ENCODE measurements at places on chromosomes 13 and 19.

GRCh38 chr19:30719999-30720345, 347.8 kb downstream of the ZNF536 start:
- no peak for DNase-seq

DNA sequence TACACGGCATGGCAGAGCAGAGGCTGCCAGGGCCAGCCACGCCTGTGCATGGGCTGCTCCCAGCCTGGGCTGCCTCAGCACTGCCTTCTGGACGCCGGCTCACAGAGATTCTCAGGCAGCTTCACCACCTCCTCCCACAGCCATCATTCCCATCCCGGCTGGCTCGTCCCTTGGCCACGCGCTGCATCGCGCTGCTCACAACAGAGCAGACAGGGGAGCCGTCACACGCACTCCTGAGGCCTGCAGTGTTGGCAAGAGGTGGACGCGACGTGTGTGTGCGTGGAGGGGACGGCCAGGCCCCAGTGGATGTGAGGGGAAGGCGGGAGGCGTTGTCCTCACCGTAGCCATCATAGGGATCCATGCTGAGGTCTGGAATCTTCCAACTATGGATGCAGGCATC, 7.6 kb upstream of the PRKD2 start:
- no peak for DNase-seq

- no peak for DNase-seq
Observed at GRCh38 chr13:94177041-94177440, 302.4 kb downstream of the DCT start.

DNA sequence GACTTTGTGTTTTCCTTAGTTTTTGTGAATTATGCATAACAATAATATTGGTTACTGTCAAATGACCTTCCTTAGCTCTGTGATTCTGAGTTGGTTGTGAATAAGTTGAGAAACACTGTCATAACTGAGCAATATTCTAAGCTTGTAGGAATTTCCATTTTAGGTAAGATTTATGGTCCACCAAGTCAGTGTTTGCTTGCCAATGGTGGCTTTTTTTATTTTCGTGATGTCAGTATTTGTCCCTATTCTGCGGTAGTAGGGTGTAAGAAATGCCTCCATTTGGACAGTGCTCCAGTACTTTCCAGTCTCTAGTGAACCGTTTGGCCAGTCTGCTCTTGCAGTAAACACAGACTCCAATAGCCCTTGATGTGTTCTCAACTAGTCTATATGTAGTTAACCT, 94.7 kb downstream of the FRY start:
- DNase-seq = no peak

DNA sequence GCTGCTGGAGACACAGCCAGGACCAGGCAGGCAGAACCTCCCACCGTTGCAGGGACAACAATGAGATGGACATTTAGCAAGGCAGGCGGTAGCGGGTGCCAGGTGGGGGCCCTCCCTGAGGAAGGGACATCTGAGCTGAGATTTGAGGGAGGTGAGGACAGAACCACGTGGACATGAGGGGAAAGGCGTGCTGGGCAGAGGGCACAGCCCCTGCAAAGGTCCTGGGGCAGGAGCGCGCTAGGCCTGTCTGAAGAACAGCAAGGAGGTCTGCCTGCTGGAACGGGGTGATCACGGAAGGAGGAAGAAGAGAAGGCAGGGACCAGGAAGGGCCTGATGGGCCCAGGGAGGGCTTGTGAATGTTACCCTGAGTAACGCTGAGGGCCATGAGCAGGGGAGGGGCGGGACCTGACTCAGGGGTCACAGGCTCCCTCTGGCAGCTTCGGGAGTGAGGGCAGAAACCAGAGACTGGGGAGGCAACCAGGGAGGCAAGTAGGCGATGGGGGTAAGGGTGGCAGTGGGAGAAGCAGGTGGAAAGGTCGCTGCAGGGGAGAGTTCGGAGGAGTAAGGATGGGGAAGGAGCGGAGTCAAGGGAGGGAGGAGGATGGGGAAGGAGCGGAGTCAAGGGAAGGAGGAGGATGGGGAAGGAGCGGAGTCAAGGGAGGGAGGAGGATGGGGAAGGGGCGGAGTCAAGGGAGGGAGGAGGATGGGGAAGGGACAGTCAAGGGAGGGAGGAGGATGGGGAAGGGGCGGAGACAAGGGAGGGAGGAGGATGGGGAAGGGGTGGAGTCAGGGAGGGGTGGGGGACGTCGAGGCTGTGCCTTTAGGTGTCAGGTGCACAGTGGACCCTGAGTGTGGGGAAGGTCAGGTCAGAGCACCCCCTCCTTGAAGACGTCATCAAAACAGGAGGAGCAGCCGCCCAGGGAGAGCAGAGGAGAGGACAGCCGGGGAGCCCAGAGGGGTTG, 15.7 kb upstream of the B3GNT3 start:
- no peak for DNase-seq

GRCh38 chr13:96020931-96021330, 32.3 kb downstream of the UGGT2 start:
- no peak for DNase-seq

DNA sequence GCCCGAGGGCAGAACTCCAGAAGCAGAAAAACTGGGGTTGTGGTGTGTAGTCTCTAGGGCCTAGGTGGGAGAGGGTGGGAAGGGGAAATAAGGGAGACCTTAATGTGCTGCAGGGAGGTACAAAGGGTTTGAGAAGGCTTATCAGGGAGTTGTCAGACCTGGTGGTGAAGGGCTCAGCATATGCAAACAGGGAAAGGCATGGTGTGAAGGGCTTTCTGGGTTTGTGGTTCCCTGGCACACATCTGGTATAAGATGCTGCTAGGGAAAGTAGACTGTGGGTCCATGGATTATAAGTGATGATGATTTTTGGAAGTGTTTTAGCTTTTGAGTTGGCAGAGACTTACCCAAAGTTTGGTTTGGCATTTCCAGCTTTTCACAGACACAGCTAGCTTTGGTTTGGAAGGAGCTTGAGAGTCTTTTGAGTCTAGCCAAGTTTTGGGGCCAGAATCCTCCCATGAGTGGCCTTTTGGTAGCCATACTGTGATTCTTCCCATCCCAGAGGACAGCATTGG, 2.2 kb downstream of the TRIM28 start:
- DNase-seq = no peak

GRCh38 chr19:33720691-33721682, 75.7 kb upstream of the KCTD15 start:
- no peak for DNase-seq

- no peak for DNase-seq
Observed at GRCh38 chr13:111968336-111969010, 98.5 kb upstream of the SOX1 start.

DNA sequence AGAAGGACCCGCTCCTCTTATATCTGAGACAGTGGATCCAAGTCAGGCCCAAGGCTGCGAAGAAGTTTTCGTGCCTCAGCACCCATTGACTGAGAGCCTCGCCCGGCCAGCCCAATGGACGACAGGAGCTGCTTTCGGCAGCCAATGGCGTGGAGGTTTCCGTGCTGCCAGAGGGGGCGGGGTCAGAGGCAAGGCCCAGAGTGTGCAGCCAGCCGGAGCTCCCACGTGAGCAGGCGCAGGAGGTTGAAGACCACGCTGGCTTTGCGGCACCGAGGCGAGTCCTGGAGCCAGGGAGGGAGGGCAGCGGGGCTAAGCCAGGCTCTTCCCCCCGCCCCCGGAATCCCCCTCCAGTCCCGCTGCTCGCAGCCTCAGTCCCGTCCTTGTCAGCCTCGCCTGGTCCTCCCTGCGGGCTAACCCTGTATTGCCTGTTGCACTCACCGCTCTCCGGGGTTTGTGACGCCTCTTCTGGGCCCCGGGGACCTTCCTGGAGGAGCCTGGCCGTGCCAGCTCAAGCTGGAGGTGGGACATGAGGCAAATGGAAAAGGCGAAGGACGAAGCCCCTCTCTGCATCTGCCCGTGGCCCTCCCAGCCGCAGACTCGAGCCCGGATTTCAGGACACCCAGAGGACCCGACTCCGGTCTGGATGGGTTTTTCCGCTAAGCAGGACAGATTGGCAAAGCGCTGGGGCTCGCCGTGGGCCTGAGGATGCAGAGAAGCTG, 1.5 kb downstream of the IFNL4 start:
- no peak for DNase-seq

DNA sequence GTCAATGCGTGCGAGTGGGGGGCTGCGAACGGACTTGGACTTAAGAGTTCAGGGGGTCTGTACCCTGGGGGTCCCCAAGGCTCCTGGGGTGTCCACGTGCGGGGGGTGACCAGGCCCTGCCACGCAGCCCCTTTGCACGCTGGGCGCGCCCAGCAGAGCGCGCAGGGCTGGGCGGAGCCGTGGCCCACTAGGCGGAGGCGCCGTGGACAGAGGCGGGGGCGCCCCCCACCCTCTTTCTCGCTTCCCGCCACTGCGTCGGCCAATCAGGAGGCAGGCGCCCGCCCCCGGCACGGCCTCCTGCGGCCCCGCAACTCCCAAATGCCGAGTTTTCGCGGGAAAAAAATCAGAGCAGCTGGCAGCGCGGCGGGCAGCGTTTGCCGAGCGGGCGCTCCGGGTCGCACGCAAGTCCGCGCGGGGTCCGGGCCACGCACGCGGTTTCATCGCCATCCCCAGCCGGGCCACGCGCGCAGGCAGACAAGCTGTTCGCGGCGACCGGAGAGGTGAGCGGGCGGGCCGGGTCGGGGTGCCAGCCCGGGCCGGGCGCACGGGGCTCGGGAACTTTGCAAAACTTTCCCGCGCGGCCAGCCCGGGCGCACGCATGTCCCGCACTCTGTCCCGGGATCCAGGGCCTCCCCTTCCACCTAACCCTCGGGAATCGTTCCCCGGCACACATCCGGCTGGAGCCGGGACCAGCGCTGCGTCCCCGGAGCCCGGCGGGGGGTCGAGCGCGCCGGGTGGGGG, at the start of gene UHRF1:
UHRF1 (plus strand) TSS at position 346 of the 741 bp plus-strand sequence. CDS start 1,385 bp downstream, outside the sequence.
- no peak for DNase-seq

- DNase-seq = no peak
Observed at GRCh38 chr13:110746438-110746837, 32.9 kb downstream of the ING1 start.

- no peak for DNase-seq
Observed at GRCh38 chr19:16548956-16549355, 6.7 kb upstream of the CHERP start.

DNA sequence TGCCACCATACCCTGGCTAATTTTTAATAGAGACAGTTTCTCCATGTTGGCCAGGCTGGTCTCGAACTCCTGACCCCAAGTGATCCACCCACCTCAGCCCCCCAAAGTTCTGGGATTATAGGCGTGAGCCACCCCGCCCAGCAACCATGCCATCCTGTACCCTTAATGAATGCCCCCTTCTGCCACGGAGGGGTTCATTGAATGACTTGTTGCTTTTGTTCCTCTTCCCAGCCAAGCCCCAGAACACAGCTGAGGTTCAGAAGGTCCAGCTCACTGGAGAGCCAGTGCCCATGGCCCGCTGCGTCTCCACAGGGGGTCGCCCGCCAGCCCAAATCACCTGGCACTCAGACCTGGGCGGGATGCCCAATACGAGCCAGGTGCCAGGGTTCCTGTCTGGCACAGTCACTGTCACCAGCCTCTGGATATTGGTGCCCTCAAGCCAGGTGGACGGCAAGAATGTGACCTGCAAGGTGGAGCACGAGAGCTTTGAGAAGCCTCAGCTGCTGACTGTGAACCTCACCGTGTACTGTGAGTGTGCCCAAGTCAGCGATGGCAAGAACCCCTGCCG, 6.0 kb downstream of the PVR start:
- no peak for DNase-seq

- DNase-seq = no peak
Observed at GRCh38 chr13:70792121-70792520, 683.9 kb upstream of the KLHL1 start.

GRCh38 chr13:74246487-74246886, 112.3 kb upstream of the KLF12 start:
- DNase-seq = peak; percentile 17

- no peak for DNase-seq
Observed at GRCh38 chr19:1254081-1254527, 5.7 kb downstream of the MIDN start.

- DNase-seq = no peak
Observed at GRCh38 chr19:28208745-28209144, 1004.2 kb downstream of the UQCRFS1 start.

GRCh38 chr19:35149463-35149862, 5.1 kb upstream of the FXYD5 start:
- no peak for DNase-seq

DNA sequence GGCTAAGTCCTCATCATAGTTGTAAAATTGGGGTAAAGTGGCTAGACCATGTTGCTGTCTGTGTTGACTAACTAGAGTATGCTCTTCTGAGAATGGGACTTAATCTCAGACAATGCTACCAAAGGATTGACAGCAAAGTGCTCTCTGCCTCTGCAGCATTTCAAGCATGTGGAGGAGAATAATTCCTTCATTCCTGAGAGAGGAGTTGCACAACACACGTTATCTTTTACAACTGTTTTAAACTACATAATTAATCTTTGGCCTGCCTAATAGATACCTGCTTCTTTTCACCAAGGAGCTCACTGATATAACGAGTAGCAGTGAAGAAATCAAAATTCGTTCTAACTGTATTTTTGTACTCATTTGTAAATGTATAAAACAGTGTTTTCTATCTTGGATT, 2172.2 kb downstream of the PCDH9 start:
- no peak for DNase-seq

- DNase-seq = no peak
Observed at GRCh38 chr19:2607712-2608601, 94.5 kb downstream of the GNG7 start.

- no peak for DNase-seq
Observed at GRCh38 chr13:29453617-29454011, 141.9 kb downstream of the SLC7A1 start.

- no peak for DNase-seq
Observed at GRCh38 chr19:10636304-10636972, 11.1 kb downstream of the SLC44A2 start.

DNA sequence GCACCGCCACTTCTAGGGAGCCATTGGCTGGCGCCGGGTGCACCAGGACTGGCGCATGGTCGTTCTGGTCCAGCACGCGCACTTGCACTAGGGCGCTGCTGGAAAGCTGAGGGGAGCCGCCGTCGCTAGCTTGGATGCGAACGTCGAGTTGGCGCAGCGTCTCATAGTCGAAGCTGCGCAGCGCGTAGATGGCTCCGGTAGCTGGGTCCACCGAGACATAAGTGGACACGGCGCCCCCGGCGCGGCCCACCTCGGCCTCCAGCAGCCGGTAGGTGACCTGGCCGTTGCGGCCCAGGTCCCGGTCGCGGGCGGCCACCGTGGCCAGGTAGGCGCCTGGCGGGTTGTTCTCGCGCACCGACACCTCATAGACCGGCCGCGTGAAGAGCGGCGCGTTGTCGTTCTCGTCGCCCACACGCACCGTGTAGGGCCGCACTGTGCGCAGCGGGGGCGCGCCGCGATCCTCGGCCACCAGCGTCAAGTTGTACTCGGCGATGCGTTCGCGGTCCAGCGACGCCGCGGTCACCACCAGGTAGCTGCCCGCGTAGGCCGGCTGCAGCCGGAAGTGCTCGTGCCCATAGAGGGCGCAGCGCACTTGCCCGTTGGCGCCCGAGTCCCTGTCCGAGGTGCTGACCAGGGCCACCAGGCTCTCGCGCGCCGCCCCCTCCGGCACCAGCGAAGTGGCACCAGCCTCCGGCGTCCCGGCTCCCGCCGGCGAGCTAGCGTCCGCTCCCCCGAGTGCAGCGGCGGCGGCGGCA, 1.7 kb downstream of the PCDH8 start:
- no peak for DNase-seq

DNA sequence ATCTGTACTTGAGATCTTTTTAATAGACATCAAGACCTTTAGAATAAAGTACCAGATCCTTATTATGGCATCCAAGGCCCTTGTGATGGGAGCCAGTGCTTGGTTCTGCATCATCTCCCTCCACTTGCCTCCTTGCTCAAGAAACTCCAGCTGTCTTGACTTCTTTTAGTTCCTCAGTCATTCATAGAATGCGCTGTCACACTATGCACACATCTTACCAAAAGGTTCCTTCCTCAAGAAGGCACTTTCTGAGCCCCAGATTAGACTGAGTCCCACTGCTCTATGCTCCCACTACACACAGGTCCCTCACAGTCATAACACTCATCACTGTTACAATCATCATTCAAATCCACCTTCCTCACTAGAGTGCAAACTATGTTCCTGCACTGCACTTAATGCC, 57.8 kb upstream of the ITM2B start:
- no peak for DNase-seq
